ENCODE measurements at places on chromosomes 7 and 10.

DNA sequence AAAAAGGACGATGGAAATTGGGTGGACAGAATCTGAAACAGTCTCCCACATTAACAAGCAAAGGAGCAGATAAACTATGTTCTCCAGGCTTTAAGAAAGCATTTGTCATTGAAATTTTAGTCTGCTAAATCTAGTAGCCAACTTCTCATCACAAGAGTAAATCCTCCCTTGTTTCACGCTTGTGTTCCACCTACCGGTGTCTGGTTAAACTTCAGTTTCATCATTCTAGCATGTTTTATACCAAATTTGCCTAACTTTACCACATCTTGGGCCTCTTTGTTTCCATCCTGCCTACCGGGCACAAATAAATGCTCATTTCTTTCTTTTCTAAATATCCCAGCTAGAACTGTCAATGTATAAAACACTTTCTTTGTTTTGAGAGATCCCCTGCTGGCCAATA, 5.8 kb downstream of the LIPA start:
- DNase-seq = no peak

DNA sequence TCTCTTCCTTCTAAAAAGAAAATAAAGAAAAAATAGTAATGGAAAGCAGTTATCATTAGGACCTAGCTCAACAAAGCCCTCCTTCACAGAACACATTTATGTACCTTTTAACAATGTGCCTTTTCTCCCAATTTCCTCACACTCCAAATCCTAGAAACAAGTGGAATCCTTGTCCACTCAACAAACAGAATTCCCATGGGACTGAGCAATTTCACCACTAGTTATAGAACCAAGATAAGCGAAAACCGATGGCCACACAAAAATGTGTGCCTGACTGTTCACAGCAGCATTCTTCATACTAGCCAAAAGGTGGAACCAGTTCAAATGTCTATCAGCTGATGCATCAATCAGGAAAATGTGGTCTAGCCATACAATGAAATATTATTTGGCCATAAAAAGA, 17.3 kb downstream of the DCLRE1C start:
- no peak for DNase-seq

DNA sequence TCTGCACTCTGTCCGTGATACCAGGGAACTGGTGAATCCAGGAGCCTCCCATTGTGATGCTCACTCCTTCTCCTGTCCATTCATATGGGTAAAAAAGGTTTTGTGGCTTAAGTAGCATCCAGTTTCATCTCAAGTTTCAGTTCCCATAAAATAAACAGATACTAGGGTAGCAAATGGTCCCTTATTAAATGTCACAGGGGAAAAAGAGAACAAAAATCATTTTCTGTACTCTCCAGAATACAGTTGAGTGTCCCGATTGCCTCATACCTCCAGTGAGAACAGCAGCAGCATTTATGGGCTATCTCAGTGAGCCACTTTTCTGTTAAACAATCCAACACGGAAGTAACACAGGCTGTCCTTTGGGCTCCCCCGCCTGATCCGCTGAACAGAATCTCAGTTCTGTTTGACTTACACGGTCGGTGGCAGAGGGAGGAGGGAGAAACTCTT, 179.6 kb downstream of the CELF2 start:
- no peak for DNase-seq

DNA sequence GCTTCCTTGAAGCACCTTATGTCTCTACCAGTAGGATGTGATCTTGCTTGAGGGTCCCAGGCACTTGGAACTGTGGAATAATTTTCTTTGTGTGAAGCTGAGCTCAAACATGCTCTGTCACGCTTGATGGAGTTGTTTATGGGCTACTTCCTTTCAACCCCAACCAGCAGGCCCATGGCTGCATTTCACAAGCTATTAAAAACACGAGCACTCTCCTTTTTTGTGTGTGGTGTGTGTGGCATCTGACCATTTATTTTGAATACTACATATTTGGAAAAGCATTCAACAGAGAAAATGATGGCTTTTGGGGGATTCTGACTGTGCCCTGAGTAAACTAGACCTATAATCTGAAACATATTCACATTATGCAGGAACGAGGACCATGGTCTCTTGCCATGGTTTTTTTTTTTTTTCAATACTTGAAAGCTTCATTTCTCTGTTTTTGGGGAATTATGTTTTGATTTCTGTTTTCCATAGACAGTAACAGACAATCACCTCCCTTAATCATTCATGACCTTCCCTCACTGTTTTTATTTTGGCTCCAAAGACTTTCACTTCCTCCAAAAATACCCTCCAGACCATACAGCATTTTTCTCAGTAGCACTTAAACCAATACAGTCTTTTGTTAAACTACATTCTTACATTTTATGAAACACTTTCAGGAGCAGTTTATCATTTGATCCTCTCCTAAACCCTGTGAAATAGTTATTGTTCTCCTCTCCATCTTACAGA, 233.6 kb upstream of the BMPER start:
- peak; percentile 41 for DNase-seq

GRCh38 chr10:65234261-65234660, 1691.6 kb upstream of the LRRTM3 start:
- no peak for DNase-seq

GRCh38 chr10:68167586-68168189, 58.4 kb downstream of the MYPN start:
- no peak for DNase-seq

DNA sequence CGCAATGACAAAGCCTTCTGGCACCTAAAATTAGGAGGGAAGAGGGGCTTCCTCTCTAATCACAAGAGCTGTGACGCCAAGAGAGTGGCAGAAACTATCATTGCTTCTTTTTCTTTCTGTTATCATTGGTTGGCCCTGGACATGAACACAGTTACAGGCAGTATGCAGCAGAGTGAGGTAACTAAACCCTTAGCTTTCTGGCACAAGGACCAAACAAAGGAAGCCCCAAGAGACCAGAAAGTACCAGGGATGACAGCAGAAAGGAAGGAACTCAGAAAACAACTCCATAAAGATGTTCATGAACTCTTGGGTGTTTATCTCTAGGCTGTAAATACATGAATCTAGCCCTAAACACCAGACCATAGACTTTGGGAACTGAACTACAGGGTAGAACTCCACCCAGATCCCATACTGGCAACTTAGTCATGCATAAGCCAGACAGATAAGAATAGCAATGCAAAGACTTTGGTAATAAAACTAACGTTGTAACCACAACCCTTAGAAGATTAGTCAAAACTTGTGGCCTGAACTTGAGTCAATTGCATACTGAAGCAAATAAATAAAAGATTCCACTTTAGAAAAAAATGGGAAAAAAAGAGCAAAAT, 195.7 kb upstream of the PTN start:
- DNase-seq = no peak

DNA sequence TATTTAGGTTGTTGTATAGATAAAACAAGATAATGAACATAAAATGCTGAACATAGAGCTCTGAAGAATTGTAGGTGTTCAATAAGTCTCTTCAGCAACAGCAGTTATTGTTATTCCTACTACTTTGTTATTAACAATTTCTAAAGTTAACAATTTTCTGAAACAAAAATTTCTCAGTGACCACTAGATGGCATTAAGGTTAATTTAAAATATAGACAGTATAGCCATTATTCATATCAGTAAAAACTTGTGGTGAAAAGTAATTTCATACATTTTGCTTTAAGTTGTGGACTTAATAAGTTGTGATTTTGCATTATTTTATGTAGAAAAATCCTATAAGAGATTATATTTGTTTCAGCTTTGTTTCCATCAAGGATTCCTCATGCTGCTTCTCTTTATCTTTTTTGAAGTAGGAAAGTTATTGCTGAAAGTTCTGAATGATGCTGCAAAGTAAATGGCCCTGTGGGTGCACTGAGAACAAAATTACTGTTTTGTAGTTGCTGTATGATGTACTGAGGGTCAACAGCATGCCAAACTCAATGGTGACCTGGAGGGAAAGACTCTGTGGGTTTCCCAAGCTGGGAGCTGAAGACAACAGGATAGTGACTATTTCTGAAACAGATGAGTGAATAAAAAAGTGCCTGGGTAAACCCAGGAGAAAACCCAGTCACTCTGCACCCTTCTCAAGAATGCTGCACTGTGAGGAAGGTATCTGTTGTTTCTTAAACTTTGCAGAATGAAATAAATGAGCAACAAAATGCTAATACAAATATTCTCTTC, 253.6 kb downstream of the KIF20B start:
- no peak for DNase-seq

DNA sequence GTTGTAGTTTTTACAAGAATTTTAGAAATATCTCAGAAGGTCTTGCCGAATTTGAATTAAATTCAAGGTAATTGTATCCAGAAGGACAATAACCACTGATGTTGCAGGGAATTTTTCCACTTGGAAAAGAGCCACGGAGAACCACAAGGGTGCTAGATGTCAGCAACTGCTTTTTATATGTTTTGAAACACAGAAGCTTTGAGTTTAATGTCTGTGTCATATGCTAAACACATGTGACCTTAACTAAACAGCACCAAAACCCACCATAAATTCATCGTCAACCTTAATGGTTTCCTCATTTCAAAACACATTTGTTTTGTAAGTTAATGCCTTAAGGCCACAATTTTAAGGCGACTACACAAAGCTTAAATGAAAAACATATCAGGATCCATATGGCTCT, 106.9 kb downstream of the COL28A1 start:
- no peak for DNase-seq

GRCh38 chr10:76950354-76950753, 687.3 kb downstream of the KCNMA1 start:
- DNase-seq = no peak

Measured in NCI-H2029 treated with DMSO at 0.1 percent for 48 hours (cell line).